ENCODE measurements at places on chromosomes 7 and 10.

DNA sequence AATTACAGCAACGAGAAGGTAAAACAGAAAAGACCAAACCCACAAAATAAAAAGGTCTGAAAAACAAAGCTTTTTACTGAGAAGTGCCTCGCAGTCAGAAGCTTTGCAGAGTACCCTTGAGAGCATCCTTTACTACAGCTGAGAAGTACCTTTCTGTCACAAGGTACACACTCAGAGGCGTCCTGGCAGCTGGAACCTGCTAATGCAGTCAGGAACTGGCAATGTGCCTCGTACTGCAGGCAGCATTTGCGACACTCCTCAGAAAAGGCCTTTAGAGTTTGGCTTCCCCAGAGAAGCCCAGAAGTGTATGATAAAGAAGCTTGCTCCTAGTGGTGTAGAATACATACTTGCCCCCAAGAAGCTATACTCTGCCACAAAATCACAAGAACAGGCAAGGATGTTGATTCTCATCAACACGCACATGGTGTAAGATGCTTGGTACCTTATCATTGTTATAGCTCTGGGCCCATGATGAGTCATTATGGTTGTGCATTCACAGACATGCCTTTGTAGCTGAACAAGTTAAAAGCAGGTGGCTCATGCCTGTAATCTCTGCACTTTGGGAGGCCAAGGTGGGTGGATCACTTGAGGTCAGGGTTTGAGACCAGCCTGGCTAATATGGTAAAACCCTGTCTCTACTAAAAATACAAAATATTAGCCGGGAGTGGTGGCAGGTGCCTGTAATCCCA, 2.0 kb upstream of the GTPBP4 start:
- DNase-seq = no peak

GRCh38 chr10:30178356-30178964, 119.1 kb upstream of the JCAD start:
- no peak for DNase-seq

DNA sequence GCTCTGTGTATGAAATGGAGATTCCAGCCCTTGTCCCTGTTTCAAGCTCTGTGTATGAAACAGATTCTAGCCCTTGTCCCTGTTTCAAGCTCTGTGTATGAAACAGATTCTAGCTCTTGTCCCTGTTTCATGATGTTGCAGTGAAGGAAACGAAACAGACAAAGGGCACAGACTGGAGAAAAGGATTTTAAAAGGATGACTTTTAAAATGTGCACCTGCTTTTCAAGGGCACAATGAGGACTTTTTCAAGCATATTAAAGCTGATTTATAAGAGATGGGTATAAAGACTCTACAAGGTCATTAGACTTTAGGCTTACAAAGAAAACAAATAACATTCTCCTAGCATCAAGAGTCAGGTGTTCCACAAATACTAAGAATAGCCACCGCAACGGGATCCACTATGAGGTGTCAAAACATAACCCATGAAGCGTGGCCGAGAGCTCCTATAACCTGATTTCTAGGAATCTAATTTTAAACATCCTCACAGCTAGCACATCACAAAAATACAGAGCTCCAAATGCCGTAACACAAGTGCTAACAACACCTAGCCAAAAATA, 29.0 kb downstream of the DIP2C start:
- no peak for DNase-seq

- no peak for DNase-seq
Measured at GRCh38 chr10:7956508-7956907, 98.0 kb upstream of the GATA3 start.

DNA sequence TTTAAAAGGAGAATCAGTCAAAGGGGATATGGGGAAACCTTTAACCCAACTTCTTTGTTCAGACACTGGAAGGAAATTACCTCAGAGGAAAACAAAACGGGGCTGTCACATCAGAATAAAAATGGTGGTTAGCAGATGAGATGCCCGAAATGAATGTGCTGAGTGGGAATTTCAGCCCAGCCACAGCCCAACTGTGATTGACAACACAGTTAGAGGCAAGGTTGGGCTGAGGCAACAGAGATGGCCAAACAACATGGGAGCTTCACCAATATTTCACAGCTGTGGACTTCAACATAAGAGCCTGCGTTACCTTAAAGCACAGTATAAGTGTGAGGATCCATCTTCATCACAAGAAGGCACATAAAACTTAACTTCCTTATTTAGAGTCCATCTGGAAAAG, 133.5 kb upstream of the PTPRZ1 start:
- no peak for DNase-seq

DNA sequence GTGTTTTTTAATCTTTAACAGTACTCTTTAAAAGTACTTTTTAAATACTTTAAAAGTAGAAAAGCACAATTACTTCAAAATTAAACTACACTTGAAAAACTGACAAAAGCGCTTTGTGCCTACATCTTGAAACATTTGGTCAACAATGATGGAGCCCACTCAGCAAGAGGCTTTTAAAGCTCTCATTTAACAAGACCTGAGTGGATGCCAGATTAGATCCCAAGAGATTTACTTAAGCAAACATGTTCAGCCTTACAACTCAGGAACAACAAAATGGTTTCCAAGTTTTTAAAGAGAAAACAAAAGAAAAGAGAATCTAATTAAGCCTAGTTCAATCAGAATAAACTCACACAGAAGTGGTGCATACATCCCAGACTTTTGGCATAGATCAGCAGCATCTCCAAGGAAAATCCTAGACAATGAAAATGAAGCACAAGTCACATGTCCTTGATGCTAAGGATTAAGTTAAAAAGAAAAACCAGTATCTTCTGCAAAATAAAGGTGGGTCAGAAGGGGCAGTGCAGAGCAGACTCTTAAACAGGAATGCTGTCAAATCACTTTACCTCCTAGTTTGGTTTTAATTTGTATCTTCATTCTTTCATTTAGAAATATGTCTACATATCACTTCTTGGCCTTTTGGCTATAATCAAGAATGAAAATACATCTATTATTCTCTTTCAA, 26.2 kb downstream of the HIBADH start:
- DNase-seq = no peak

DNA sequence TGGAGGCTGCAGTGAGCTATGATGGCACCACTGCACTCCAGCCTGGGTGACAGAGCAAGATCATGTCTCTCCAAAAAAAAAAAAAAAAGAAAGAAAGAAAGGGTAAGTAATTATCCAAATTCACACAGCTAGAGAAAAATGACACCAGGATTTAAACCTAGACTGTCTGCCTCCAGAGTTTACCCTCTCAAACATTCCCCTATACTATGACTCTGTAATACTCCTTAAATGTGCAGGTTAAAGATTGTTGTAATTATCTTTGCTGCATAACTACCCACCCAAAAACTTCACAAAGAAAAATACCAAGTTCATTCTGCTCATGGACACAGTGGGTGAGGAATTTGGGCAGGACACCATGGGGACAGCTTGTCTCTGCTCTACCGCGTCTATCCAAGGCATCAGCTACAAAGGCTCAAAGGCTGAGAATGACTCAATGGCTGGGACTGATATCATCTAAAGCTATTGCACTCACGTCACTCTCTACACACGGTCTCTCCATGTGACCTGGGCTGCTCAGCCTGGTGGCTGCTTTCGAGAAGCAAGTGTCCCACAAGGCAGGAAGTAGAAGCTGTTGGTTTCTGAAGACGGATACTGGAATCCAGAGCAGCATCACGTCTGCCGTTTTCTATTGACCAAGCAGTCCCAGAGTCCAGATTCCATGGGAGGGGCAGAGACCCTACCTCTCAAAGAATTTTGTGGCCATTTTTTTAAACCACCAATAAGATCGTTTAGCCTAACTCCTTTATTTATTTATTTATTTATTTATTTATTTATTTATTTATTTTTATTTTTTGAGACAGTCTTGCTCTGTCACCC, 185.7 kb upstream of the AUTS2 start:
- no peak for DNase-seq

GRCh38 chr10:131889755-131890154, 11.1 kb upstream of the PPP2R2D start:
- DNase-seq = no peak

DNA sequence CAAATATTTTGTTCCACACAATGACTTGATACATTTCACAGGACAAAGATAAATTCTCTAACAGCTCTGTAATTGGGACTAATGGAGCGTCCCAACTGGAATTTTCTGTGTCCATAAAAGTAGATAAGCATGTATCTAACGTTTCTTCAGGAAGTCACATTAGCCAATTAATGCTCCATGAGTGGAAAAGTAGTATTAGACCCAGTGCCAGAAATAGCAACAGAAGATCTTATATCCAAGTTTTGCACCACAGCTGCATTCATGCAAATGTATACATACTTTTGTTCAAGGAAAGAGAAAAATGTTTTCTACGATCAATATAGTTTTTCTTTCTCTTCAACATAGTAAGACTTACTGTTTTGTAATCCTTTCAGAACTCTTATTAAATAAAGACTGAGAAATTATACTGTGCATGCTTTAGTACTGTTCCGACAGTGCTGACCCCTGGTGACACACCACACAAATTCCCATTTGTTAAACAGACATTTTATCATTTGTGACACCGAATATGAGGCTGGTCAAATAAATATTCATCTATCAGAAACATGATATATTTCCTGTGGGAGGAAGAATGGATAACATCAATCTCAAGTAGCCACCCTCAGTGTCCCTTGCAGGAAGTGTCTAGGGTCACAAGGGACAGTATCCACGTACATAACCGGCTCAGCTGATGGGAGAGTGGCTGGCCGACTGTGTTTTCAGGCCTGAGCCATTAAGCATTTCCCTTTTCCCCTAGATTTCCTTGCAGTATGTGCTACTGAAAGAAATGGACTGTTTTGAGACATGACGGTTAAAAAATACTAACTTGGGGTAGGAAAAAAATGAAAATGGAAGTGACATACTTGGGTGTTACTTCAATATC, 102.1 kb upstream of the RSU1 start:
- no peak for DNase-seq

DNA sequence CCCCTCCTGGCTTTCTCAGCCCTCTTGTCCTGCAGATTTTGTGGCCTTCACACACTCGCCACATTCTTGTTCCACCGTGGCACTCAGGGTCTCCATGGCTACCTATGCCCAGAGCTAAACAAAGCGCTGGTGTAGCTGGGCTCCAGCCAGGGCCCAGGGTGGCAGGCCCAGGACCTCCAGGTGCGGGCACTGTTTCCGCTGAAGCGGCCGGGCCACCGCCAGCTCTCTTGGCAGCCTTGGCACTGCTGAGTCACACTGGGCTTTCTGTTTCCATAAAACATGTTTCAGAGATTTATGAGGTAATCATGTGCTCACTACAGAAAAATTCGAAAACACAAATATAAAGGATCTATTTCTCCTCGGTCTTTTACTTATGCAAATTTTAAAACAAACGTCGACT, 51.3 kb downstream of the AOC1 start:
- DNase-seq = no peak

- DNase-seq = no peak
Measured at GRCh38 chr7:112346381-112347060, 103.7 kb upstream of the IFRD1 start.

DNA sequence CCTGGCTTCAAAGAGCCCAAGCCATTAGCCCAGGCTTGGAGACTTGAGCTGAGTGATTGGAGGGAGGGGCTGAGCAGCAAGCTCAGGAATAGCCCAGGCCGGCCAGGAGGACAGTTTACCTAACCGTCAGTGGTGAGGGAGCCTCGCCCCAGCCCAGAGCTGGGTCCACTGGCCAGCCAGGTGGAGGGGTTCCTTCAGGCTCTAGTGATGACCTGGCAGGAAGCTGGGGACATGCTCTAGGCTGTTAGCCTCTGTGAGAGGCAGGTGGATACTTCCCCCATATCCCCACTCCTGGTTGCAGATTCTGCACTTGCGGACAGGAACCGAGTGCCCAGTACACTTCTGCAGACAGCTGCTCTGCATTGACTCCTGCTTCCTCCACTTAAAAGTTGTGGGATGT, 61.2 kb upstream of the ANTXRL start:
- DNase-seq = no peak

DNA sequence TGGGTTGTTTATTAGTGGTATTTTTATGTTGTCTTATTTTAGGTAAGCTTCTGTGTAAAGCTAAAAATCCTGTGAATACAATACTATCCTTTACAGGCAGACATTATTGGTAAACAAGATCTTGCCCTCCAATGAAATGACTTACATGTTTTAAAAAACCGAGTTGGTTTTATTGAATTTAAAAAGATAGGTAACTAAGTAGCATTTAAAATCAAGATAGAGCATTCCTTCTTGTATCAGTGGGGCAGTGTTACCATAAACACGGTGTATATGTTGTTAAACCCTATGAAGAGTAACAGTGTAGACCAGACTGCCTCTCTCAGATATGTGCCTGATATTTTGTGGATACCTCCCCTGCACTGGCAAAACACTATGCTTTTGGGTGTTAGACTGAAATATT, 81.0 kb downstream of the SNX10 start:
- no peak for DNase-seq

DNA sequence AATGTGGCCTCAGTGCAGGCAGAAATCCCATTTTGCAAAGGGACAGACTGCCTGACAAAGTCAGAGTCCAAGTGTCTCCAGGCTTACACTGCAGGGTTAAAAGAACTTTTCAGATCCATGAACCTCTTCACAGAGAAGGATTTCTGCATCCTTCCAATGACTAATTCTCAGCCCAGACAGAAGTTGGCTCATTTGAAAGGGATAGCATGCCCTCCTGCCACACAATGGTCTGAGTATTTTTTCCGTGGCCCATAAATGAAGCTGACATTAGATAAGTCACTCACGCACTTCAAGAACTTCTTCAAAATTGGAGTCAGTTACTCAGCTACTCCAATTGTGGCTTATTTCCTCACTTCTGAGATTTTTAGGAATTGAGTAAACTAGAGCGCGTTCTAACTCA, 170.2 kb downstream of the PLXNA4 start:
- no peak for DNase-seq

DNA sequence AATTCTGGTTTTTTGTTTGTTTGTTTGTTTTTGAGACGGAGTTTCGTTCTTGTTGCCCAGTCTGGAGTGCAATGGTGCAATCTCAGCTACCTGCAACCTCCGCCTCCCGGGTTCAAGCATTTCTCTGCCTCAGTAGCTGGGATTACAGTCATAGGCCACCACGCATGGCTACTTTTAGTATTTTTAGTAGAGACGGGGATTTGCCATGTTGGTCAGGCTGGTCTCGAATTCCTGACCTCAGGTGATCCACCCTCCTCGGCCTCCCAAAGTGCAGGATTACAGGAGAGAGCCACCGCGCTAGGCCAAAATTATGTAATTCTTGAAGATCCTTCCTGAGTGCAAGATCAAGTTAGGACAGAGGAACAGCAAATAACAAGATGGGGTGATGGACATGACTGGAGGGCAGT, 719 bp downstream of the ZNF33B start:
- no peak for DNase-seq

GRCh38 chr10:132223156-132223590, 36.4 kb downstream of the DPYSL4 start:
- DNase-seq = peak; percentile 68

- no peak for DNase-seq
Measured at GRCh38 chr10:104904753-104905323, 263.7 kb downstream of the SORCS3 start.

DNA sequence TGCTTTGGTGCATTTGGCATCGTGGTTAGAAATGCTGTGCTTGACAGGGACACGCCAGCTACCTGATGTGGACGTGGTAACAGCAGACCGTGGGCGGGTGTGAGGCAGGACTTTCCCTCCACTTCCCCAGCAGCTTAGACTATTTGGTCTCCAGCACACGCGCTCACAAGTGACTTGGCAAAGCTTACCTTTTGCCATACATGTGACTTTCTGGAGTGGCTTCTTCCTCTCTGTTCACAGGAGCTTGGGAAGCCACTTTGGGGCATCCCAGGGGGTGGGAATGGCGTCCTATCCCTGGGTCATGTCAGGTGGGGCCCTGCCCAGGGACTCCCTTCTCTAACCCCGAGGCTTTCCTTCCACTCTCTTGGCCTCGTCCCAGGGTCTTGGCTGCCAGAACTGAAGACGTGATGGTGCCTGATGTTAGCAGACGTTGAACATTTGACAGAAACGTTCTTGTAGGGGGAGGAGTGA, 228.7 kb upstream of the KLF6 start:
- DNase-seq = no peak

Data from CD4-positive, alpha-beta T cell treated with Interleukin-4 for 1 hour (primary cell).